Astrocyte (in vitro differentiated cells and primary cell): ENCODE measurements at places on chromosomes 4 and X.
A peak's percentile ranks its signal among the peaks of the same experiment; 100 is the strongest.

DNA sequence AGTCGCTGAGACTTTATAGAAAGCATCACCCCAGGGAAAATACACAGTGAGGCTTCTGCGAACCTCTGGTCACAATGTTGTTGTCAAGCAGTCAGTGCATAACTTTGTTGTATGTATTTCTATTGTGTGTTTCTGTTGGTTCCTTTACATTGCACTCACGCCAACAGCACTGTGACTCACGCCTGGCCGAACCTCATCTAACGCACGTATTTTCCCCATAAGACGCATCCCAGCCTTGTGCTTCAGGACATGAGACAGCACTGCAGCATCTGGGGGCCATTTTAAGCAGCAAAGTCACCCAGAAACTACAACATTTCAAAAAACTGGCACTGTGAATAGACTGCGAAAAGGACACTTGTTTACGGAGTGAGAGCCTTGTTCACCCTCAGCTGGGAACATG is 30.6 kb downstream of the TBL1X start:
- no peak for DNase-seq

DNA sequence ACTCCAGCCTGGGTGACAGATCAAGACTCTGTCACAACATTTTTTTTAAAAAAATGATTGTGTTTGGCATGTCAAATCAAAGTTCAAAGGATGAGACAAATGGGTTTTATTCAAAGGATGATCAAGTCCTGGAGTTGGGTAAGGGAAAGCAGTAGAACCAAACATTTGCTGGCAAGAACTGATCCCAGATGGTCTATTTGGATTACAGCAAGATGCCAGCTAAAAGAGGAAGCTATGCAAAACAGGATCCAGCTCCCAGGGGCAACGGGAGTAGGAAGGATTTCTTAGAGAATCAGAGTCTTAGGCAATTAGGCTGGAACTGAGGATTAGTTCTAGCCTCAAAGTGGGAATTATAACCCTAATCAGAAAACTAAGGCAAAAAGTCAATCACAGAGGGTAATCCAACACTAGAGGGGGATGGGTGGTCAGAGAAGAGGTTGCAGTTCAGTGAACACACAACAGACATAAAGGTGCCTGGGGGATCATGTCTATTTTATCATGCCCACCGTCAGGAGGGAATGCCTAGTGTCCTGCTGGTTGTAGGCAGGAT is 133.0 kb upstream of the PLS3 start:
- DNase-seq, result no peak

DNA sequence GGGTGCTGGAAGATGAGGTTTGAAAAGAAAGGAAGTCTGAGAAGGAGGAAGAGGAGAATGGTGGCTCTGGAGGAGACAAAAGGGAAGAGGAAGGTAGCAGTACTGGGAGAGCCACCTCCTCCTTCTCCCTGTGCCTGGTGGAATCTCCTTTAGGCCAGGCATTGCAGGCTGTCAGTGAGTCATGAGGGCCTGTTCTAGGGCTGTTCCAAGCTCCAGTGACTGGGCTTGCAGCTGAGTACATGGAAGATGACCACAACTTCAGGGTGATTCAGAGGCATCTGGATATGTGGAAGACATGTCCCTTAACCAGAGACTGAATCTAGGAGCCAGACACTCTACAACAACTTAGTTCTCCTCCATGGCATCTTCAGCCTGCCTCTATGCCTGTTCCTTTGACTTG is 107.8 kb downstream of the EFNB1 start:
- peak; percentile 91 for DNase-seq

DNA sequence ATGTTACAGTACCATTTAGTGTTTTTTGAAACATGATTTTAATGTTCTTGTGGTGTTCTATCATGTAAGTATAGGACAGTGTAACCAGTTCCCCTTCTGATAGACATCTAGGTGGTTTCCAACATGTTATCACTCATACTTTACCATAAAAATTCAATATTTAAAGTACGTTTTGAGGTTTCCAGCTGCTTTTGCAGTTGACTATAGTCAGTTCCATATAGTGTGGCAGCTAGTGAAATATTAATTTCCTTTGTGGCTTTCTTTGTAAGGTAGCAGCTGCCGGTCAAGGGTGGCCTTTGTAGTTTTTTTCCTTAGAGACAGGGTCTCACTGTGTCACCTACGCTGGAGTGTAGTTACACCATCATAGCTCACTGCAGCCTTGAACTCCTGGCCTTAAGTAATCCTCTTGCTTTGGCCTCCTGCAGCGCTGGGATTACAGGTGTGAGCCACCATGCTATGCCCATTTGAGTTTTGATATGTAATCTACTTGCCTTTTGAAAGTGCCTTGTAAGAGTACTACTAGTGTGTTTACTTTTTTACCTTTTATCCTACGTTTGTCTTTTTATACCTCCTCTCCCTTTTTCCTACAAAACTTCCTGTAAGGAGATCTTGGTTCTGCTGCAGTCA is 63.0 kb downstream of the ARHGAP10 start:
- no peak for DNase-seq

GRCh38 chrX:109707319-109707718 is 25.7 kb downstream of the ACSL4 start:
- DNase-seq, result no peak

DNA sequence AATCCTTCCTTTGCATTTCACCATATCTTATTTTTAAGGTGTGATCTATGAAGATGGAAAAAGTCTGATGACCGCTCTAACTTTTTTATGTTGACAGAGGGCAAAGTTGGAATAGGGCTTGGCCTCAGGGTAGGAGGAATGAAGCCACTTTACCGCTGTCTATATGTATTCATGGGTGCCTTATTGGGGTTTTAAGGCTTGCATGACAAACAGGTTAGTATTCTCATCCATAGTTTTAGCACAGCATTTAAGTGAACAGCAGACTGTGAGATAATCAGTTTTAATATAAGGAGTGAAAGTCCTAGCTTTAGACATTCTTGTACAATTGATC is 81.7 kb upstream of the BMP2K start:
- no peak for DNase-seq

DNA sequence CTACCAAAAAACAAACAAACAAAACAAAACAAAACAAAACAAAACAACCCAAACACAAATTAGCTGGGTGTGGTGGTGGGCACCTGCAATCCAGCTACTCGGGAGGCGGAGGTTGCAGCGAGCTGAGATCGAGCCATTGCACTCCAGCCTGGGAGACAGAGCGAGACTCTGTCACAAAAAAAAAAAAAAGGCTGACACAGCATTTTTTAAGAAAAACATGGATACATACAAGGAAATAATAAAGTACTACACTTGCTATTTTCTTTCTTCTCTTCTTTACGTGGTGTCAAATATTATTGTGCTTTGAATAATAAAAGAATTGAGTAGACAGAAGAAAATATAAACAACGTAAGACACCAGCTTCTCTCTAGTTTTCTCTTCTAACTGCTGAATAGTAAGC is 73.9 kb downstream of the TEX11 start:
- no peak for DNase-seq

GRCh38 chr4:109721033-109721432 is 8.8 kb downstream of the PLA2G12A start:
- peak; percentile 54 for DNase-seq

DNA sequence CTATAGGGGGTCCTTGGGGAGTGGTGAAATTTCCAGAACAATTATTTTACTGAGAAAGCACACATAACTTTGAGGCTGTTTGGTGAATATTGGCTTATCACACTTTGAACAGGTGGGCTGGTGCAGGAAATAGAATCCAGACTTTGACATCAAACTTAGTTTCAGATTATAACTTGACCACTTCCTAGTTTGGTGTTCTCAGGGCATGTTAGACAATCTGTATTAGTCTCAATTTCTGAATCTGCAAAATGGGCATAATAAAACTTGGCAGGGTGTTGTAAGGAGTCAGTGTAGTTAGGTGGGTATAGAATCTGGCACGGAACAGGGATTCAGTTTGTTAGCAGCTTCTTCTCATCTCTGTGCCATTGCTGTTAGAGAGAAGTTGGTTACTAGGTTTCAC is 43.3 kb upstream of the MBNL3 start:
- DNase-seq, result no peak

DNA sequence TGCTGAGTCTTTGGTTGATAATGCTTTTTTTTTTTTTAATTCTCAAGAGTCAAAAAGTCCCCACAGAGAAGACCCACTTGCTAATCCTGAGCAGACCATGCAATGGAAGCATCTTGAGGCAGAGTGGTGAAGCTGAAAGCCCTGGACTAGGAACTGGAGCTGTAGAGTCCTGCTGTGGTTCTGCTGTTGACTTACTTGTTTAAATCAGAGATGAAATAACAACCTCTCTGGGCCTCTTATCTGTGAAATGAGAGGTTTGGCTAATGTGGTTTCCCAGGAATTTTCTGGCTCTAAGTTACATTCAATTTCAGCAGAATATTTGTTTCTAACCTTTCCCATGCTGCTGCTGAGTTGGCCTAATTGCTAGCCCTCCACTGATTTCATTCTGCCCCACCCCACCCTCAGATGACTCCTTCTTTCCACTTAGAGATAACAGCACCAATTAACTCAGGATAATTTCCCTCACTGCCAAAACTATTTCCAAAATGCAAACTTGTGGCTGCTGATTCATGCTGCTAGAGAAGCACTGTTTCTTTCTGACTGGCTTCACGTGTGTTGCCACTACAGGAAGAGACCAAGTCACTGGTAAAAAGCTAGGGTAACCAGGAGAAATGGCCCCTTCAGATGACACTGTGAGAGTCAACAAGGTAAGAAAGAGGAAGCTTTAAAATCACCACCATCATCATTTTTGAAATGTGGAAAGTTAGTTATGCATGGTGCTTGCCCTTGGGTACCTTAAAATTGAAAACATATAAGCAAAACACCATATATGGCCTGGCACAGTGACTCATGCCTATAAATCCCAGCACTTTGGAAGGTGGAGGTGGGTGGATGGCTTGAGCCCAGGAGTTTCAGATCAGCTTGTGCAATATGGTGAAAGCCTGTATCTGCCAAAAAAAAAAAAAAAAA is 326.4 kb downstream of the DCHS2 start:
- DNase-seq, result peak; percentile 99

GRCh38 chr4:95213366-95213765 is 335.4 kb downstream of the UNC5C start:
- DNase-seq, result no peak

DNA sequence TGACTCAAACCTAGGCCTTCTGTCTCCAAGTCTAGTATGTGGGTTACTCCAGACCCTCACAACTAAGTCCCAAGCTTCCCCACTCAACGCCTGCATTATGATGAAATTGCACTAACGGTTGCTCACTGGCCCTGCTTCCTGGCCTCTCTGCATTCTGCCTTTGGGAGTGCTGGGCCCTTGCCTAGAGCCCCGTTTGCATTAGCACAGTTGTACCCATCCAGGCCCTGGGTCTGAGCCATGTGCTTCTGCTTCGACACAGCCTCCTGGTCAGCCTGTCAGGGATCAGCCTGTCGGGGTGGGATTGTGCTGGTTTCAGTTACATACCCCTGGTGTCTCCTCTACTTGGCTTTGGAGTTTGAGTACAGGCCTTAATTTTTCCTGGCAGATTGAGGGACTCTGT is 58.4 kb downstream of the DCUN1D4 start:
- no peak for DNase-seq

DNA sequence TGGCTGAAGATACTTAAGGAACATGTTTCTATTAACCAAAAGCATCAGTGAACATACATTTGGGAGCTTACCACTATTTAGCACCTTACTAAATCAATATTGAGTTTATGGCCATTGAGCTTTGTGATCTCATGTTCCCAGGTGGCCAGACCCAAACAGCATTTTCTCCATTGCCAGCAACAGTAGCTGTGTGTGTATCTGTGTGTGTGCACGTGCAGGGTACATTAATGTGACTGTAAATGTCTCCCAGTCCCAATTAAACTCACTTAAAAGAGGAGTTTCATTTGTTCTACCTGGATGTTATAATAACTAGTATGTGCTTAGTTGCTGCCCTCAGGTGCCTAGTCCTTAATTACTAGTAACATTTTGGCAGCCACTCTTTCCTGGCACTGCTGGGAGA is 282.4 kb downstream of the NR3C2 start:
- no peak for DNase-seq

DNA sequence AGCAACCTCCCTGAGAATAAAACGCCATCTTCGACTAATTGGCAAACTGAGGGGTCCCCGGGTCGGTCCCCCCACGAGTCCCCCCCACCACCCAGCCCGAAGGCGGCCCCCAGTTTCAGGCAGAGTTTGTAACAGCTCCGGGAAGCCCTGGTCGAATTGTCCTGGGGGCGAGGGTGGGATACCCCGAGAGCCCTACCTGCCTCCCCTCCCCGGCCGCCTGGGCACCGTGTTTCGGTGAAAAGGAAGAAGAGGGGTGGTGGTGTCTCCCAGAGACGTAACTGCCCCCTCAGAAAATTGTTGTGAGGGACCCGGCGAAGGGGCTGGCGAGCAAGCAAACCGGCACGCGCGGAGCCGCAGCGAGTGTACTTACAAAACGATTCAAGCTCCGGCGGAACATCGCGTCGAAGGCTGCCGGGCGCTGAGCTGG is 1.2 kb downstream of the ATP11C start:
- DNase-seq, result no peak

- DNase-seq, result no peak
These were observed 72.6 kb upstream of the NKX1-1 start for GRCh38 chr4:1478766-1479355.

DNA sequence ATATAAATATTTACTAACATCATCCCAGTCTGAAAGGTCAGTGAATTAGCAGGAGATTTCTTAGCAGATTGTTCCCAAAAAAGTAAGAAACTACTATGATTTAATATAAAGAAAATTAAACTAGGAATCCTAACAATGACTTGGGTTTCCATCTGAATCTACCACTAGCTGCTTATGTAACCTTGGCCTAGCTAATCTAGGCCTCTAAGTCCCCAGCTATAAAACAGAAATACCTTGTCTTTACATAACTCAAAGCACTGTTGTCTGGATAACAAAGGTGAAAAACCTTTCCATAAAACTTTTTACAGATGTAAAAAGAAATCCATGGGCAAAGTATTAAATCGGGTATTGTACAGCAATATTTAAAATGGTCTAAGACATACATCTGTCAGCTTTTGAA is 3.0 kb downstream of the FBXL5 start:
- peak; percentile 3 for DNase-seq
